HAP-1 (cell line): ENCODE measurements at places on chromosomes 7 and 10.

GRCh38 chr7:116929021-116929420 is 24.3 kb upstream of the ST7 start:
- DNase-seq, result no peak

DNA sequence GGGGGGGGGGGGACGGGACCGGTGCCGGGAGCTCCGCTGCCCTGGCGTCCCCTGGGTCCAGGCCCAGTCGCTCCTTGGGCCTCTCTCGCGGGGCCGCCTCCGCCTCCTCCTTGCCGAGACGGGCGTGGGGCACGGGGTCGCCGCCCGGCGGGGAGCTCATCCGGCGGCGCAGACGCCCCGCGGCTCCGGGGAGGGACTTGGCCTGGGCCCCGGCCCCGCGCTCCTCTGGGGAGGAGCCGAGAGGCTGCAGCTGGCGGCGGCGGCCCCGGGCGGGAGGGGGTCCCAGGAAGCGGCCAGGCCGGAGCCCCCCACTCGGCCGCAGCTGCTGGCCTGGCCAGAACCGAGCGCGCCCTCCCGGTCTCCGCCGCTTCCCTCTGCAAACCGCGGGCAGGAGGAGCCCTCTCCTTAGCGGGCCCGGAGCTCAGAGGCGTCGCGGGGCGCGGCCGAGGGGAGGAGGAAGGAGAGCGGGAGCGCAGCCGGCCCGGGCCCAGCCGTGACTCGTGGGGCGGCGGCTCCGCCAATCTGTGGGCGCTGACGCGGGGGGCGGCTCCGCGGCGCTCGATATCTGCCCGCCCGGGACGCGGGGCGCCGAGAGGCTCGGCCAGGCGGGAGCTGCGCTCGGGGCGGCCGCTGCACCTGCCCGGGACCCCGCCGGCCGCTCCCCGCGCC is at the start of gene FAM20C:
Gene FAM20C, plus strand, starts transcription at position 591 of the 669 bp plus-strand sequence. CDS start 629 bp downstream, outside the sequence.
- peak; percentile 10 for DNase-seq

DNA sequence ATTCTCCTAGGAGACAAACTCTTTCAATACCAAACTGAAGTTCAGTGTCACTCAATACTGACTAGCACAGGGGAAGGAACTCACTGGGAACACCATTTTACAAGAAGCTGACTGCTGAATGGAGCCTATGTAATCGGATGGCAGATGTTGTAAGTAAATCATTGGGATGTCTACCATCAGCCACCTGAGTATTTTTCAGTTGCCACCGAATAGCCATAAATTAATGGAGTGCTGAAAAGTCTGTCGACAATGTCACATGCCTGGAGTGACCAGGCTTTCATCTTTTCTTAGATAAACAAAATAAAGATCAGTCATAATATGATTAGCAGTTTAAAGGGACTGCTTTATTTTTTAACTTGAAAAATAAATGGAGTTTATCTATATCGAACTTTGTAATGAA is 145.9 kb upstream of the SEMA3E start:
- DNase-seq, result no peak

DNA sequence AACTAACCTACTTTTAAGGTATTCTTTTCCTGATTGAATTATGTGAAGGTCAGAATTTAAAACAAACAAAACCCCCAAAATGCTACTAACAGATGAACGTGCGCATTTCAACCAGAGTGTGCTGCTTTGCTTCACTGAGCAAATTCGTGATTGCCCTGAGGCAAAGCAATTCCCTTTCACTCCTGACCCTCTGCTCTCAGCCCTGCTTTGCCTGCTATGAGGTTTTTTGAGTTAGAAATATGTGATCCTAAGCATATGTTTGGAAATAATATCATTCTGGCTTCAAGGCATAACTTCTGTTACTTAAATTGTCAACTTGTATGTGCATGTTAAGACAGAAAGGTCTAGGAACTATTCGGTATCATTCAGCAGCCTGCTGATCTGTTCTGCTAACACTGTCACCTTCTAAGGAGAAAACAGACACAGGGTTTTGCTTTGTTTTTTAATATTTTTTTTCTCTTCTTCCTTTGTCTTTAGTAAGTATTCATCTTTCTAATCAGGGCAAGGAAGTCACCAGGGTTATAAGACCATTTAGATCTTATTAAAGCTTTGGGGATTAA is 124.2 kb downstream of the GNAT3 start:
- peak; percentile 38 for DNase-seq

DNA sequence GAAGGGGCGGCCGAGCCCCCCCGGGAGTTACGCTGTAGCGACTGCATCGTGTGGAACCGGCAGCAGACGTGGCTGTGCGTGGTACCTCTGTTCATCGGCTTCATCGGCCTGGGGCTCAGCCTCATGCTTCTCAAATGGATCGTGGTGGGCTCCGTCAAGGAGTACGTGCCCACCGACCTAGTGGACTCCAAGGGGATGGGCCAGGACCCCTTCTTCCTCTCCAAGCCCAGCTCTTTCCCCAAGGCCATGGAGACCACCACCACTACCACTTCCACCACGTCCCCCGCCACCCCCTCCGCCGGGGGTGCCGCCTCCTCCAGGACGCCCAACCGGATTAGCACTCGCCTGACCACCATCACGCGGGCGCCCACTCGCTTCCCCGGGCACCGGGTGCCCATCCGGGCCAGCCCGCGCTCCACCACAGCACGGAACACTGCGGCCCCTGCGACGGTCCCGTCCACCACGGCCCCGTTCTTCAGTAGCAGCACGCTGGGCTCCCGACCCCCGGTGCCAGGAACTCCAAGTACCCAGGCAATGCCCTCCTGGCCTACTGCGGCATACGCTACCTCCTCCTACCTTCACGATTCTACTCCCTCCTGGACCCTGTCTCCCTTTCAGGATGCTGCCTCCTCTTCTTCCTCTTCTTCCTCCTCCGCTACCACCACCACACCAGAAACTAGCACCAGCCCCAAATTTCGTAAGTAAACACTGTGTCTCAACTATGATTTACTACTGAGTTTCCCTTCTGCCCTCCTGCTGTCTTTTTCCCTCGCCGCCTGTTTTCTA is 666 bp downstream of the NRG3 start:
- DNase-seq, result no peak

- no peak for DNase-seq
Observed at GRCh38 chr10:124004663-124005004, 88.8 kb downstream of the CHST15 start.

DNA sequence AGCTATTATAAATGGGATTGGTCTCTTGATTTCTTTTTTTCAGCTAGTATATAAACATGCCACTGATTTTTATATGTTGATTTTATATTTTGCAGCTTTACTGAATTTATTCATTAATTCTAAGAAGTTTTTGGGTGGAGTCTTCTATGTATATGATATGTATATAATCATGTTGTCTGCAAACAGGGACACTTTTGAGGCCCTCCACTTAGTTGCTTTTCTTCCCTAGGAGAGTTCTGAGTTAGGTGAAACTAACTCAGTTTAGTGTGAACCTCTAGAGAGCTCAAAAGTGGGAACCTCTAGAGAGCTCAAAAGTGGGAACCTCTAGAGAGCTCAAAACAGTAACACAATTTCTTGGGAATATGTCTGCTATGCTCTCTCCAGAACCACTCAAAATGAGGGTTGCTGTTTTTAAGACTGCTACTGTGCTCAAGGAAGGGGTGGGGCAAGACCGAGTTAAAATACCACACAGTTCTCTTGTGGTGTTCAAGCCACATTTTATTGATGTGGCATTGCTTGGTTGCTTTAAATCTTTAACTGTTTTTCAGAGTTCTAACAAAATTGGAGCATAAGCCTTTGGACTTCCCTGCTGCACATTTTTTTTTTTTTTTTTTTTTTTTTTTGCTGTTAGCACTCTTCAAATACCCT is 13.2 kb downstream of the CCDC7 start:
- no peak for DNase-seq

DNA sequence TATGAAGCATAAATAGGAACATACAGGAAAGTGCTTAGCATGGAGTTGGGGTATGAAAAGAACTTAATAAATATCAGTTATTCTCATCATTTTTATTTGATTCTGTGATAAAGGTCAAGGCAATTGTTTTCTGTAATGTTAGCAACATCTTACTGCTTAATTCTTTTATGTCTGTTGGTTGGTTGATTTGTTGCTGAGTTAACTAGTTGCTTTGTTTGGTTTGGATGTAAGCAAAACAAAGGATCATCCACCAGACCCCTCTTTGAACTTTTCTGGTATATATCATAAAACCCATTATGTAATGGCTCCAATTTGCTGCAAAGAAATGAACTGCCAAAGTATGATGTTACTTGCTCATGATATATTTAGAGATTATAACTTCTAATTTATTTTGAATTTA is 44.5 kb downstream of the CH25H start:
- no peak for DNase-seq

- DNase-seq, result no peak
Observed at GRCh38 chr10:24961582-24961981, 9.2 kb upstream of the PRTFDC1 start.

GRCh38 chr10:34179280-34179679 is 635.8 kb downstream of the PARD3 start:
- no peak for DNase-seq

- DNase-seq, result no peak
Observed at GRCh38 chr7:4692055-4692454, 10.0 kb downstream of the FOXK1 start.

- DNase-seq, result no peak
Observed at GRCh38 chr7:97401398-97401797, 283.9 kb downstream of the SDHAF3 start.

DNA sequence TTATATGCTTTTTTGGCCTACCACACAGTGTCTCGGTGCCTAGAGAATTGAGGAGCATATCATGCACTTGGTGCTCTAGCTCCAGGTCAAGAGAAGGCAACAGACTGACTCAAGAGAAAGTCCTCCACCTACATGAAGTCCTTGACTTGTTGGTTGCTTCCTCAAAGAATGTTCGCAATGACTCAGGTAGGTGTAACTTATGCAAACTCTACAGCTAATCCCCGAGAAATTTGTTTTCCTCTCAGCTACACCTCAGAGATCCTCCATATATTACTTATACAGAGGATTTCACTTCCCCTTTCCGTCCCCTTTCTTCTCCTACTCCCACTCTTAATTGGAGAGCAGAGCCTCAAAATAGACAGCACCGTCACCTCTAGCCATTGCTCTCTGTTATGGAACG is 1013.1 kb downstream of the KCNMA1 start:
- no peak for DNase-seq

- DNase-seq, result no peak
Observed at GRCh38 chr7:42694894-42695507, 216.9 kb downstream of the C7orf25 start.

GRCh38 chr7:45982132-45982531 is 61.1 kb upstream of the IGFBP3 start:
- no peak for DNase-seq
